Activated CD4-positive, alpha-beta T cell treated with anti-CD3 and anti-CD28 coated beads for 24 hours (primary cell): ENCODE measurements at places on chromosomes 6 and 20.

DNA sequence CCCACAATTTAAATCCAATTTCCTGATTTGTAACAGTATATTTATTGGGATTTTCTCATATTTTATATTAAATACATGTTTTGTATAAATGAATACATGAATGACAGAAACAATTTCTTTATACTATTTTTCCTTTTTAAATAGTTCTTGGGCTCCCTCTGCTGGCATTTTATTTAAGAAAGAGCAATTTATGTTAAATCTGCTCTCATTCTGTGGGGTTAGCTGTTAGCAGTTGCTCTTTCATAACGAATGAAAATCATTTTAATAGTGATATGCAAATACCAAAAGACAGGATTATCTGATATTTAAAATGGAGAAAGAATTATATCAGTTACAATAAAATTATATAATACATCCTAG, 118.3 kb downstream of the RALGAPA2 start:
- DNase-seq: no peak

DNA sequence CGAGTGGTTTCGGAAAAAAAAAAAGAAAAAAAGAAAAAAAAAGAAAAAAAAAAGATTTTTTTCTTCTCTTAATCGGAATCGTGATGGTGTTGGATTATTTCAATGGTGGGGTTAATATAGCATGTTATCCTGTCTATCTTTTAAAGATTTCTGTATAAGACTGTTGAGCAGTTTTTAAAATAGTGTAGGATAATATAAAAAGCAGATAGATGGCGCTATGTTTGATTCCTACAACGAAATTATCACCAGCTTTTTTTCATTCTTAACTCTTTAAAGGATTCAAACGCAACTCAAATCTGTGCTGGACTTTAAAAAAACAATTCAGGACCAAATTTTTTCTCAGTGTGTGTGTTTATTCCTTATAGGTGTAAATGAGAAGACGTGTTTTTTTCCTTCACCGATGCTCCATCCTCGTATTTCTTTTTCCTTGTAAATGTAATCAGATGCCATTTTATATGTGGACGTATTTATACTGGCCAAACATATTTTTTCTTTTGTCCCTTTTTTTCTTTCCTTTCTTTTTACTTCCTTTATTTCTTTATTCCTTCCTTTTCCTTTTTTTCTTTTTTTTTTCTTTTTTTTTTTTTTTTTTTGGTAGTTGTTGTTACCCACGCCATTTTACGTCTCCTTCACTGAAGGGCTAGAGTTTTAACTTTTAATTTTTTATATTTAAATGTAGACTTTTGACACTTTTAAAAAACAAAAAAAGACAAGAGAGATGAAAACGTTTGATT, 3.6 kb downstream of the SOX4 start:
- no peak for DNase-seq

- DNase-seq: peak; percentile 38
Measured at GRCh38 chr6:26571592-26572296, 25.0 kb upstream of the ABT1 start.

DNA sequence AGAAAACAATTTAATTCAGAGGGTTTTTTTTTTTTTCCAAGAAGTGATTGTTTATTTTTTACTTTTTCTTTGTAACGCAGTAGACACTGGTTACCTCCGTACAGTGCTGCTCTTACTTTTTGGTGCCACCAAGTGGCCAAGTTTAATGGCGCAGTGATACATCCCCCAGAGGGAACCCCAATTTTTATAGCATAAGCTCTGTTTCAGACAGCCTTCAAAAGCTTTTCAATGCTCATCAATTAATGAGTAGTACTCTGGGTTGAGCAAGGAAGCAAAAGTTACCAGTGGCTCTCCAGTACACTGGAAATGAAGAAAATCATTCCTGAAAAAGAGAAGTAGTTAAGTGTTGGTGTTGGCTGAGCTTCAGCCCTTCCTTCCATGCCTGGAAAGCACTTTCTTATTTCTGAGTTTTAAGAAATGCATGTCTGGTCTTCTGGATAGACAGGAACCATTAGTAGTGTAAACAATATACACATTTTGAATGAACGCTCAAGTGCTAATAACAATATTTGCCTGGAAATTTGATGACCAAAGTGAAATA, 129.1 kb upstream of the SMLR1 start:
- peak; percentile 39 for DNase-seq

GRCh38 chr6:94636780-94637385, 940.5 kb upstream of the MANEA start:
- no peak for DNase-seq

DNA sequence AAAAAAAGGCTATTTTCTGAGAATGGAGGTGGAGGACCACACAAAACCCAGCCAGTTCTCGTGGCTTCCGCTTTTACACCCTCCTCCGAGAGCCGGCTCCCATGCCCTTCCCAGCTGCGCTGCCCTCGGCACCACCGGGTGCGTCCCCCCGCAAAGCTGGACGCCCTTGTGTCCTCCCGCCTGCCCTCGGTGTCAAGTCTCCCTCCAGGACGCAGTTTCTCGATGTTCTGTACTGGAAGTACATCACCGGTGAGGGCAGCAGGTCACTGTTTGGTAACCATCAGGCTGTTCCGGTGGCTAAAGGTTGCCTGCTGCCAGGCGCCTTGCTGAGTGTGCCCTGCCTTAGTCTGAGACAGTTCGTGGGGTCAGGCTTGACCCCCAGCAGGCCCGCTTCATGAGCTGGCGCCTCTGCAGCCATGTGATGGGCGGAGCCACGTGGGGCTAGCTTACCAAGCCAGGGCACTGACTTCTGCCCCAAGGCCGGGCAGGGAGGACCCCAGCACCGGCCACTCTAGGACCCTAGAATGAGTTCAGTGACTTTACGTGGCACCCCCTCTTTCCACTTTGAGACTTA, 34.6 kb downstream of the RREB1 start:
- no peak for DNase-seq

- no peak for DNase-seq
Measured at GRCh38 chr6:142235791-142236190, 66.0 kb upstream of the ADGRG6 start.

DNA sequence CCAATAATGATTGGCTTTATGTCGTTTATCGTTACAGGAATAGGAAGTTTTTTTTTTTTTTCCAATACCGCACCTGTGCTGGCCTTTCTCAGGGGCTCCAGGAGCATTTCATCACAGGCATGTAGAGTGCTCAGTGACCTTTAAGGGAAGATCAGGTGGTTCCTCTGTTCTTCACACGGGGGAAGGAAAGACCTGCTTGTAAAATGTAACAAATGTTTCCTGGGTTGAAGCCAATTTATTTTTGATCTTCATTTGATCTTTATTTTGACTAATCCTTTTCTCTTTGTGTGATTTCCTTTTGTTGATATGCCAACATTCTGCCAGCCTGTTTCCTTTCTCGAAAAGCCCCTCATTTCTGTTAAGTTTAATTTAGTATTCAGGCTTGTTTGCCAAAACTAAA, 61.9 kb upstream of the HBS1L start:
- no peak for DNase-seq

DNA sequence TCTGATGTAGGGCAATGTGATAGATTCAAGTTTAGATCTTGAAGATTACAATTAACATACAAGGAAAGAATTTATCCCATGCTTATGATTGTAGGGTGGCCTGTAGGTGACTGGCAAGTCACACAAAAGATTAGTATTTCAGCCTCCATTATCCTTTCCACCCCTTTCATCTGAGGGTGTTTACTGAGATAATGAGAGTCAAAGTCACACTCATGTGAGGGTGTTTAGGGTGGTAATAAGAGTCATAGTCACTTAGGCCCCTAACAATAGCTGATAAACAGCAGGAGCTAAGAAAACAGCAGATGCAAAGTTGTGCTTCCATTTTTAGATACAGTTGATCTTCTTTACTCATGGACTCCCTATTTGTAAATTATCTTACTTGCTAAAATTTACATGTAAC, 11.4 kb downstream of the FAM184A start:
- no peak for DNase-seq

- no peak for DNase-seq
Measured at GRCh38 chr6:170134471-170135440, 156.1 kb downstream of the DLL1 start.

DNA sequence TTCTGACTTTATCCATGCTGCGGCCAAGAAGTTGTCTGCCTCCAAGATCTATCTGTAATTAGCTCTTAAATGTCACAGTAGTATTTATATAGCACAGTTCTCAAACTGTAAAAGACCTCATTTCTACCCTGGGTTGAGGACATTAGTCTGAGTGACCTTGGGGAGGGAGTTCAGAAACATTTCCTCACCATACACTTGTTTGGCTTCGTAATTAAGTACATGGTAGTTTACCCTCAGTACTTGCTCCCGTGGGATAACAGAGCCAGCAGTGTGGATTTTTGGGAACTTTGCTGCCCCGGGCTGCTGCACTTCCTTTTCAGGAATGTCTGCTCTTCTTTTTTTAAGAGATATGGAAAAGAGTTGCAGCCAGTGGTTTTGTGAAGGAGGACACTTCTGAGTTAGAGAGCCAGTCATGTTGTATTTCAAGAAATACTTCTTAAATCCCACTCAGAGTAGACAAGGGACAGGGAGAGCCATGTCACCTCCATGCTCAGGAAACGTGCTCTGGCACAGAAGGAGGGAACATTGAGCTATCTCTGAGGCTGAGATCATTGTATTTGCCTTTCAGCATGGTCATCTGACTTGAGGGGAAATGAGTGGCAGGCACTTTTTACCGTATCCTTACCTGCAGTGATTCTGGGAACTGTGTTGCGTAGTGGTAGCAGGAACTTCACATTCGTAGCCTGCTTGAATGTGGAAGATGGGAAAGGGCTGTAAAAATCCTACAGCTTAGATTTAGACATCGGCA, 33.6 kb downstream of the RPRD1B start:
- no peak for DNase-seq

GRCh38 chr20:48247961-48248360, 462.7 kb upstream of the SULF2 start:
- no peak for DNase-seq

GRCh38 chr6:154954347-154954746, 40.8 kb upstream of the TIAM2 start:
- no peak for DNase-seq

DNA sequence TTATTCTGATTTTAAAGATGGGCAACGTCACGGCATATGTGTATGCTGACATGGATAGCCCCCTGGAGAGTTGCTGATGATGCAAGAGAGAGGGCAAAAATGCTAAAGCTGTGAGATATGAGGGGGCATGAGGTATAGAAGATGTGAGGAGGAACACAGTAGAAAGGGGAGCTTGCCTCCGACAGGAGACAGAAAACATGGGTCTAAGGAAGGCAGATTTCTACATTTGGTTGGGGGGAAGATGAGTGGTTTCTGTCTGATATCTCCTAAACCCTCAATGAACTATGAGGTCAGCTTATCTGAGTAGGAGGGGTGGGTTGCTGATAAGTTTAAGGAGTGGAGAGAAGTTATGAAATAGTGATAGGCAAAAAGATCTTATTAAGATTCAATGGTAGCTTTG, 6.0 kb downstream of the RNF24 start:
- no peak for DNase-seq

DNA sequence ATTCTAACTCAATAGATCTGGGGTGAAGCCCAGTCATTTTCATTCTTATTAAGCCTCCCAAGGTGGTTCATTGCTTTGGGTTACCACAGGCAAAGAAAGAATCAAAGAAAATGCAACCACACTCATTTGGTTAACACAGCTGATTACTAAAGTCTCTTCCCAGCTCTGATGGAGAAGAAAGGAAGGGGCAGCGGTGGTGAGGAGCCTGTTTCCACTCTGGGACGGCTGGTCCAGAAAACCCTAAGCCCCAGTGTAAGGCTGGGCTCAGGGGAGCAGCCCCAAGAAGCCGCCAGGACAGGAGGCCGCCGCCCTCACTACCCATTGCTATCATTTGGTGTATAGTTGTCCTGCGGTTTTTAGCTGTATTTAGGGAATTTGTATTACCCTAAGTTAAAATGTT, 226.9 kb downstream of the CD83 start:
- no peak for DNase-seq

DNA sequence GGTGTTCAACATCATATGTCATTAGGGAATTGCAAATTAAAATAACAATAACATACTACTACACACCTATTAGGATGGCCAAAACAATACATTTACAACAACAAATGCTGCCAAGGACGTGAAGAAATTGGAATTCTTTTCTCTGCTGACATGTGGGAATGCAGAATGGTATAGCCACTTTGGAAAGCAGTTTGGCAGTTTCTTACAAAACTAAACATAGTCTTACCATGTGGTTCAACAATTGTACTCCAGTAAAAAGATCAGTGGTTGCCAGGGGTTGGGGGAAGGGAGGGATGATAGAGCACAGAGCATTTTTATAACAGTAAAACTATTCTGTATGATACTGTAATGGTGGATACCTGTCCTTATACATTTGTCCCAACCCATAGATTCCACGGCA, 12.3 kb upstream of the CFAP206 start:
- no peak for DNase-seq

GRCh38 chr20:60403105-60403741, 445.0 kb downstream of the CDH26 start:
- DNase-seq: no peak

DNA sequence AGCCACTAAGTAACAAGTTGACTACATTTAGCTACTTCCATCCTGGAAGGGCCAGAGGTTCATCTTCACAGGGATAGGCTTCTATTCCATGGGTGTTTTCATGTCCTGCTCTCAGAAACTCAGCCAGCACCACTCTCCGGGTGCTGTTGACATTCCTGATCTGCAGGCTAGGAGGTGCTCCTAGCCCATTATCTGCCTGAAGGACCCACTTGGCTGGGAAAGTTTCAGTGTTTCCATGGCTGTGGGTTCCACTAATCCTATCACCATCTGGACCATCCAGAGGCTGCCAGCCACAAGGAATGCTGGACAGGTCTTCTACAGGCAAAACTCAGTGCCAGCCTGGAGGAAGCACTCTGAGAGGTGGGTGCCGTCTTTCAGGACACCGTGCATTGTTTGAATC, 45.2 kb downstream of the HLA-G start:
- no peak for DNase-seq

GRCh38 chr6:11628562-11628961, 91.0 kb downstream of the TMEM170B start:
- DNase-seq: no peak

DNA sequence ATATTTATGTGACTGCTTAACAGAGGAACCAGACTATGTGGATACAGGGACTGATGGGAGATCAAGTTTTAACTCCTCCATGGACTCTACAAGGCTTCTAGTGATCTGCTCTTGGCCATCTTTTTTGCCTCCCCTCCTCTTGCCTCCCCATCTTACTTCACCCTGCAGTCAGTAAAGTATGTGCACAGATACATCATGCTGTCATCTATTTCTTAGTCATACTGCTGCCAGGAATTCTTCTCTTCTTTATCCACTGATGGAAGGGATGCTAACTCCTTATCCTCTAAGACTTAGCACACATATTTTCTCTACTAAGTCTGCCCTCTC, 27.6 kb upstream of the FAM83C start:
- DNase-seq: no peak

DNA sequence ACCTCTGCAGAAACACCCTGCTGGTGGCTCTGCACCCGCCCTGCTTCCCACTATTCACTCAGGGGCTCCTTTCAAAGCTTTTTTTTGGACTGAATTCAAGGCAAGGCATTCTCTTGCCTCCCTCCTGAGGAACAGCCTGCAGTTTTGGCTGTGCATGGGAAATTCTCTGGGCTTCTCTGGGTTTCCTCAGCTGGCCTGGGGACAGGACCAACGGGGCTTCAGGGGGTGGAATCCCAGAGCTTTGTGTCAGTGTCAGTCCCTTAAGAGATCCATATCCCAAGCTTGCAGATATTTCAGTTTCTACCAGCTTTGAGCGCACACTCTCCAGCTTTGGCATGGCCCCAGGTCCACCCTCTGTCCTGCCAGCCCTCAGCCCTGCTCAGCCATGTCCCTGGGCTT, 2.0 kb downstream of the SCRT2 start:
- DNase-seq: no peak

- no peak for DNase-seq
Measured at GRCh38 chr6:165181951-165182414, 127.4 kb downstream of the C6orf118 start.

- DNase-seq: no peak
Measured at GRCh38 chr6:42269553-42269952, 51.9 kb upstream of the MRPS10 start.
